LHCN-M2 (cell line): ENCODE measurements at places on chromosomes 4 and X. TPM values are rescaled to one million over a fixed set of nuclear protein-coding genes. Genes with fewer than 3 reads are reported as not detected.

The PNMA6E gene
- not detected in 2 replicates for total RNA-seq

DNA sequence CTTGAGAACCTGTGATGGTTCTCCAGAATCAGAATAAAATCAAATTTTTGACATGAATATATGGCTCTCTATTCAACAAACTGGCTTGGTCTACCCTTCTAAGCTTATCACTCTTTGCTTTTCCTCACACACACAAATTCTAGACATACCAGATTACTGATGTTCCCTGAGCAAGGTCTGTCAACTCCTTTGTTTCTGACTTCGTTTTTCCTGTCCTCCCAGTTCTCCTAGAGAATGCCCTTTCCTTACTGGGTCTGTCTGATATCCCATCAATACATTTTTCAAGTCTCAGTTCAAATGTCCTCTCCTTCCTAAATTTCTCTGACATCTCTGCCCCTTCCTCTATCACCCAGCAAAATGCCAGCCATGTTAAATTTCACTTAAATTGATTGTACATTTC lies 202.1 kb upstream of the IGFBP7 start:
- no peak for DNase-seq

- DNase-seq = no peak
Measured at GRCh38 chr4:42410446-42410845, 13.2 kb downstream of the SHISA3 start.

- no peak for DNase-seq
Measured at GRCh38 chr4:71241501-71242288, 97.1 kb upstream of the SLC4A4 start.

The HTT gene
- 12.8 and 19.4 TPM in 2 replicates for total RNA-seq

- no peak for DNase-seq
Measured at GRCh38 chr4:98939438-98939837, 10.5 kb upstream of the EIF4E start.

The FAM149A gene
- total RNA-seq = 1.3 and 1.6 TPM in 2 replicates

GRCh38 chr4:498328-498904 lies 540 bp downstream of the ZNF721 start:
- no peak for DNase-seq

DNA sequence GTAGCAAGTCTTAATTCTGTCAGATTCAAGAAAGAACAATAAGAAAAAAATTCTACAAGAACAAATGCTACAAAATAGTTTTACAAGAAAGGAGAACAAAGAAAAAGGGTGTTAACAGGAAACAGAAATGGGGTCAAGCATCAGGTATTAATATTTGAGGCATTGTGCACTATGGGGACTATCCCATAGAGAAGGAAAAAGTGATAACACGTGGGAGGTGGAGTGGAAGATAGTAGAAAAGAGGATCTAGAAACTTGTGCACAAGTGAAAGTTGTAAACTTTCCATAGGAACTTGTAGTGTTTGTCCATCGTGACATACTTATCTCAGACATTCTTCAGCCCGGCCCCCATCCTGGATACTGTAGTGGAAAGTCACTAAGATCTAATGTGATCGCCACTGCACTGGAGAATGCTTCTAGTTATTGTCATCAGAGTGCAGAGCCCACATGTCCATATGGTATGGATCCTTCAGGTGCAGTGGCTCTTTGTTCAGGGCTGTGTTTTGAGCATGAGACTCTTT lies 15.4 kb upstream of the NFXL1 start:
- DNase-seq = no peak

The APLN gene
- total RNA-seq = 6.7 and 7.3 TPM in 2 replicates

DNA sequence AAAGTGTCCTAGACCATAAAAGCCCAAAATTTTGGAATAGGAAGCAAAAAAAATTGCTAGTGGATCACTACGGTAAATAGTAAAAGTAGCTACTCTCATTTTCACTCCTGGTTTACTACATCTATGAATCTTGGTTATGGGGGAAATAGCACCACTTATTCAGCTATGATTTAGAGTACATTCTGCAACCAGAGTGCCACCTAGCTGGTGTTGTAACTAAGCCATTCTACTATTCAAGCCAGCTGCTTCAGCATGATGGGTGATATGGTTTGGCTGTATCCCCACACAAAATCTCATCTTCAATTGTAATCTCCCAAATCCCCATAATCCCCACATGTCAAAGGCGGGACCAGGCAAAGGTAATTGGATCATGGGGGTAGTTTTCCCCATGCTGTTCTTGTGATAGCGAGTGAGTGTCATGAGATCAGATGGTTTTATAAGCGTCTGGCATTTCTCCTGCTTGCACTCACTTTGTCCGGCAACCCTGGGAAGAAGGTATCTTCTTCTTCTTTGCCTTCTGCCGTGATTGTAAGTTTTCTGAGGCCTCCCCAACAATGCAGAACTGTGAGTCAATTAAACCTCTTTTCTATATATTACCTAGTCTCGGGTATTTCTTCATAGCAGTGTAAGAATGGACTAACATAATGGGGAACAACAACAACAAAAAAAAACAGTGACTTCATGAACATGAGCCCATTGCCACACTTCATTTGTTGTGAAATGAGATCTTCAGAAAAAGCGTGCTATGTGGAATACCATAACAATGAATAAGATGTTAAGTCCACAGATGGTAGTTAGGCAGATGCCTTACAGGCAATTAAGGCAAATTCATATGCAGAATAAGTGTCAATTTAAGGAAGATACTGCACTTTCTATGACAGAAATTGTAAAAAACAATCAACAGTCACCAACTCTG lies 280.1 kb downstream of the PABPC4L start:
- peak; percentile 50 for DNase-seq

DNA sequence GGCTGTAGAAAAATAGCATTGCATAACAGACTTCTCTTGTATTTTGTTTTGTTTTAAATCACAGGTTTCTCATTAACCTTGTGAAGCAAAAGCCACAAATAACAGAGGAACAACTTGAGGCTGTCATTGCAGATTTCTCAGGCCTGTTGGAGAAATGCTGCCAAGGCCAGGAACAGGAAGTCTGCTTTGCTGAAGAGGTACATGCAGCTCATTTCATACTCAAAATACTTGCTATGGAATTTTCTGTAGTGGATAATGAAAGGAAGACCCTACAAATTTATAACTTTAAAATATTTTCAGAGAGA lies 17.6 kb downstream of the AFP start:
- no peak for DNase-seq

DNA sequence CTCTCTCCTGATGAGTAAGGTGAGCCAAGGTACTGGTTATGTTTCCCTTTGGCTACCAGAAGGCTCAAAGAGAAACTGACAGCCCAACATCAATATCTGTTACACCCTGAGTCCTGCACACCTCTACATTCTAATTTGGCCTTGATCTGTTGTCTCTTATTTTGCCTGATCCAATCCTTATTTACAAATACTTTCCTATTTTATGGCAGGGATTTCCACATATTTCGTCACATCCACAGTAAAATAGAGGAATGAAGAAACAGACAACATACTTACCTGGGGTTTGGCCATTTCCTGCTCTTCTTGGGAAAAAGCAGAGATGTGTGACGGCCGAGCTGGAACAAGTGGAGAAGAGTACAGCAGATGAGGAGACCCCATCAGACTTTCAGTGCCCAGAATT lies 1.5 kb downstream of the ZNF182 start:
- no peak for DNase-seq

The PLS3 gene
- 108 and 124 TPM in 2 replicates for total RNA-seq

The BEX3 gene
- 354 and 380 TPM in 2 replicates for total RNA-seq

DNA sequence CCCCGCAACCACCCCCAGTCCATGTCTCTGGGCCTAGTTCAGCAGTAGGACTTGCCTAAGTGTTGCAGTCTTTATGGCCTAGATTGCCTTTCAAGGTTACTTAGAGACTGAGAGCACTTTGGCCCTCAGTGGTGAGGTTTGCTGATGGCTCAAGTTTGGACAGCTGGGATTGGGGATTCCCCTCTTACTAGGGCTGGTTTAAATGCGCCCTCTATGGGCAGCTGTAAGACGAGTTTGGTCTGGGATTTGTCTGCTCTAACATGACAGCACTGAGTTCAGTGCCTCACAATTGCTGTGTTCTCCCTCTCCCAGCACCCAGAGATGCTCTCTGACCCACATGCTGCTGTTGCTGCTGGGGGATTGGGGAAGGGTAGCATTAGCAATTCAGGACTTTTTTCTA lies 23.1 kb downstream of the DACH2 start:
- DNase-seq = peak; percentile 16

DNA sequence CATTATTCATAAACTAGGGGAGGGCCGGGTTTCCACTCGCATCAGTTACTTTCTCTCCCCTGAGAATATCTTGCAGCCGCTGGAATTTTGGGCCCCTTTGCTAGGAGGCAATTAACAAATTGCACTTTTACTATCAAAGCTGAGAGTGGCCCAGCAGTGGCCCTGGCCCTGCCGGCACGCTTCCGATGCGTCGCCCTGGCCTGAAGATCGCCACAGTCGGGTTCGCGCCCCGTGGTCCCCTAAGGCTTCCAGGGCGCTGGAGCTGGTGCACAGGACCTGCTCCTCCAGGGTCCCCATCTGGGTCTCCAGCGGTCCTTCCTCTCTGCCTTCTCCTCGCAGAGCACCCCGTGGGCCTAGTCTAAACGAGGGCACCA lies 486 bp upstream of the CWH43 start:
- DNase-seq = no peak

DNA sequence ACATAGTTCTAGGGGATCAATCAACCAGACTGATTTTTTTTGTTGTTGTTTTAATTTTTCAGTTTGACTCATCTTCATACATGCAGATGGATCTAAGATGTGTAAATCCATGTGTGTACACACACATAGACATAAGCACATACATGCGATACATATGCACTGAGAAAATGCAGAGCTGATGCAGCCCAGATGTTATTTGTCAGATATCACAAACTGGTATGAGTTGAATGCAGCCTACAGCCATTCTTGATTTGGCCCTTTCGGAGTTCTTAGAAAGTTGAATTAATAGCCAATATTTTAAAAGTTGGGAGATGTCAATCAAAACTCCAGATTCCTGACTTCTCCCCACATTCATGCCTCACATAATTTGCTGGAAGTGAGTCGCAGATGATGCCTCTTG lies 180.4 kb downstream of the SPATA18 start:
- DNase-seq = no peak

DNA sequence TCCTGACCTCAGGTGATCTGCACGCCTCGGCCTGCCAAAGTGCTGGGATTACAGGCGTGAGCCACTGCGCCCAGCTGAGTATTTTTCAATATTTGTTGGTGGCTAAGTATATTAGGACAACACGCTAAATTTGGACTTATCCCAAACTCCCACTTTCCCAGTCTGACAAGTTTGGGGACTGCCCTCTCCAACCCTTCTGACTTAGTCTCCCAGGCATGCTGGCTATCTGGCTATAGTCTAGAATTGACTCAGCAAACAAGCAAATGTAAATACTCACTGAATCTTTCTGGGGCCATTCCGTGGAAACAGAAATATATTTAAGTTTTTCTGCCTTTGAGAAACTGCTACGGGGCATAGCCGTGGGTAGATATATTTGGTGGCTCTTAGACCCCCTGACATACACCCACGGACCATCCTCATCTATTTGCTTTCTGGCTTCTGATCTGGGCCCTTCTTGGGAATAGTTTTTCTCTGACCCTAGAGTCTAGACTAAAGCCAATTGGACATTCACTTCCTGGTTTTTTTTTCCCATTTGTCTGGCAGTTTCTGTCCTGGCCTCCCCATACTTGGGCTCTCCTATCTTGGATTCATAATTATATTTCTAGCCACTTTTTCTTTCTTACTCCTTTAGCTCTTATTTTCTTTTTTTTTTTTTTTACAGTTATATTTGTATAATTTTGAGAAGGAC lies 11.3 kb upstream of the DOCK11 start:
- no peak for DNase-seq

- peak; percentile 79 for DNase-seq
Measured at GRCh38 chr4:164989471-164989870, 12.0 kb upstream of the TRIM61 start.
